CD4-positive, alpha-beta T cell treated with Interferon alpha-2 for 1 hour (primary cell): ENCODE measurements at places on chromosomes 6 and 20.
A peak's percentile ranks its signal among the peaks of the same experiment; 100 is the strongest.

GRCh38 chr6:154653385-154653784, 79.8 kb upstream of the SCAF8 start:
- DNase-seq = no peak

DNA sequence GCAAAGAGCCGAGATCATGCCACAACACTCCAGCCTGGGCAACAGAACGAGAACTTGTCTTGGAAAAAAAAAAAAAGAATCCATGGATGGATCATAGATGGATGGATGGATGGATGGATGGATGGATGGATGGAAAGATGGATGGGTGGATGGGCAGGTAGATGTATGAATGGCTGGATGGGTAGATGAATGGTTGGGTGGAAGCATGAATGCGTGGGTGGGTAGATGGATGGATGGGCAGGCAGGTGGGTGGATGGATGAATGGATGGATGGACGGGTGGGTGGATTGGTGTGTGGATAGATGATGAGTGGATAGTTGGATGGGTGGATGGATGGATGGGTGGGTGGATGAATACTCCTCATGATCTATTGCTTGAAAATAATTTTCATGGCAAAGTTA, 1.4 kb downstream of the JPH2 start:
- DNase-seq = no peak

GRCh38 chr20:63782521-63782971, 43.0 kb downstream of the SLC2A4RG start:
- no peak for DNase-seq

GRCh38 chr6:139161817-139162284, 27.0 kb downstream of the HECA start:
- DNase-seq = peak; percentile 70

DNA sequence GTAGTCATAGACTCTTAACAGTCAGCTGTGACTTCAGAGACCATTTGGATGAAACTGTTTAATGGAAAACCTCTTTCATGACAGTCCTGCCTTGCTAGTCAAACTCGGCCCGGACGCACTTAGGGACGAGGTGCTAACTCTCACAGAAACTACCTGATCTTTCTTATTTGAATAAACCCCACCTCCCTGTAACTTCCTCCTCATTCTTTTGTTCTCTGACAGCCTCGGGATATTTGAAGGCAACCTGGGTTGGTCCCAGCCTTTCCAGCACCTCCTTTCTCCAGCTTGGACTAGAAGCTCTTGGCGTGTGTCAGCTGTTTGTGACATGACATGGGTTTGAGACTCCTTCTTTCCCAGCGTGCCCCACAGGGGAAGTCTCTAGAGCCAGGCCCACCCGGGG, 175.3 kb upstream of the EXOC2 start:
- no peak for DNase-seq

DNA sequence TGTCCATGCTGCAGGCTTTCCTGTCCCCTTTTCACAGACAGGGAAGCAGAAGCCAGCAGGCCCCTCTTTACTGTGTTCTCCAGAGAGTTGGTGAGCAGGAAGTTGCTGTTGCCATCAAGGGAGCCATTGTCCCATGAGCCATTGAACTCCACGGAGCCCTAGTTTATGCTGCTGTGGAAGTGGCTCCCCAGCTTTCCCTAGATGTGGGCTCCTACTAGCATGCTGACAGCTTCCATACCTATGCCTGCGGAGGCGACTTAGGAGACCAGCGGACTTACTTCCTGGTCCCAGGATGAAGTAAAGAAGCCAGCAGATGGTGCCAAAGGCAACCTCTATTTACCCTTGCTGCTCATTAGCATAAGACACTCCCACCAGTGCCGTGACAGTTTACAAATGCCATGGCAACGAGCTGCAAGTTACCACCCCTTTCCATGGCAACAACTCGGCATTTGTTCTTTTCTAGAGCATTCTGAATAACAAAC, 30.8 kb upstream of the FKBP1A start:
- DNase-seq = peak; percentile 37

DNA sequence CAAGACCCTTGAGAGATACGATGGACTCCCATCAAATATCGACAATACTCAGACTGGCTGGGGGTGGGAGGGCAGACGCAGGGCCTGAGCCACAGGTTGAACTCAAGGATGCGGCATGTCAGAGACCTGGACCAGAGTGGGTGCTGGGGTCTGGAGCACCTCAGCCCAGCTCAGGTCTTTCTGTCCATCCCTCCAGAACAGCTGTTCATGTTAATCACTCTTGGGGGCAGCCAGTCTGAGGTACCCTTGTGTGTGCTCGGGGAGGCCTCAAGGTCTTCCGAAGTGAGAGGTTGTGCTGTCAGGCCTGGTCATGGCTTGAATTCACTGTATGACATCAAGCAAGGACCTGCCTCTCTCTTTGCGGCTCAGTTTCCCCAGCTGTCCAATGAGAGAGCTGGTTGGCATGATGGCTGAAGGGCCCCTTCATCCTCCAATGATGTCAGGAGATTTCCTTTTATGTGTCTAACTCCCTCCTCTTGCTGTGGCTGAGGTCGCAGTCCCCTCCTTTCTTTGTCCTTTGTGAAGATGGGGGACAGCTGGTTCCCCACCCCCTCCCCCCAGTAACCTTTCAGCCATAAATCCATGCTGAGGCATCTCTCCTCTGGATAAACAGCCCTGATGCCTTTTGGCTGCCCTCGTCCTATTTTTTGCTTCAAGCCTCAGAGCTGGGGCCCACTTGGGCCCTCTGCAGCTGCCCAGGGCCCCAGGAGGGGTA, 15.3 kb downstream of the MYH7B start:
- no peak for DNase-seq

GRCh38 chr20:13784271-13784892, 337 bp downstream of the ESF1 start:
- no peak for DNase-seq

GRCh38 chr6:44216677-44217331, at the start of gene MYMX:
TSS of gene MYMX (plus strand) at chr6:44216926. CDS start at chr6:44217472, 546 bp downstream.
- DNase-seq = no peak

DNA sequence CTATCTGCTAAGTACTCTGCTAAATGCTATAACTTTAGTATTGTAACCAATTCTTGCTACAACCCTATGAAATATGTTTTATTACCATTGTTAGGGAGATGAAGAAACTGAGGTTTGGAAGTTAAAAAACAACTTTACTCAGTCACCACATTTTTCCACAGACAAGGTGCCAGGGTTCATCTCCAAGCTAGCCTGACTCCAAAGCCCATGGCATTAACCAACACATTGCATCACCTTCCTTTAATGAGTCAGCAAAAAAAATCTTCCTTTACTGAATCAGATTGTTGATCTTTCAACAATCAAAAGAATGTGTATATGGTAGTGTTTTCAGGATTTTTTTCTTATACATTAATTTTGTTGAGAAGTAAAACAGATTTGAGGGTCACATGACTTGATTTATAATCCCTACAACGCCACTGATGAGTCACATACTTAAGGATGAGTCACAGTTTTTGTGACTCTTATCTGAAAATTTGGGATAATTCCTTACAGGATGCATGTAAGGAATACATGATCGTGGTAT, 41.5 kb downstream of the MAN1A1 start:
- no peak for DNase-seq

- DNase-seq = peak; percentile 60
Observed at GRCh38 chr20:32792316-32792715, 27.4 kb upstream of the MAPRE1 start.

DNA sequence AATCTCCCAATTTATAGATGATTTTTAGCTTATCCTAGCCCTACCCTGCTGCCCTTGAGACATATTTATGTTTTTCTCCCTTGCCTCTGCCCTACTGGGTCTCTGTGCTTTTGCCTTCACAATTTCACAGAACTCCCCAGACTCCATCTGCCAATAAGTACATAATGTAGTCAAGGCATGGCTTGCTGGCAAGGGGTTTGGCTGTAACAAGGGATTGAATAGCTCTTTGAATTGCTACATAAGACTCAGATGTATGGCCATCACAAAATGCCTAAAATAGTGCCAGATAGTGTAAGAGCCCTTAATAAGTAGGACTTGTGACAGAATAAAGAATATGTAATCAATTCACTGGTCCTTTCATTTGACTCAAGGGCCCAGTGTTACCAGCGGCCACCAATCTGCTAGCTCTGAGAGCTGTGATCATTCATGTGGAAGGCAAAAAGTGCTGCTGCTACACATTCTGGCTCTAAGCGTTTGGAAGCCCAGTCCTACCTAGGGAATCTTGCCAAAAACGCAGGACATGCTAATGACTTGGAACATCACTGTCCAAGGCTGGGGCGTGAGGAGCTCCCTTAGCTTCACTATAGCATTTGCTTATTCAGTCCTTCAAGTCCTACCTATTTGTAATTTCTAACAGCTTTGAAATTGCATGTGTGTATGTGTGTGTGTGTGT, 20.5 kb downstream of the CLVS2 start:
- DNase-seq = no peak

DNA sequence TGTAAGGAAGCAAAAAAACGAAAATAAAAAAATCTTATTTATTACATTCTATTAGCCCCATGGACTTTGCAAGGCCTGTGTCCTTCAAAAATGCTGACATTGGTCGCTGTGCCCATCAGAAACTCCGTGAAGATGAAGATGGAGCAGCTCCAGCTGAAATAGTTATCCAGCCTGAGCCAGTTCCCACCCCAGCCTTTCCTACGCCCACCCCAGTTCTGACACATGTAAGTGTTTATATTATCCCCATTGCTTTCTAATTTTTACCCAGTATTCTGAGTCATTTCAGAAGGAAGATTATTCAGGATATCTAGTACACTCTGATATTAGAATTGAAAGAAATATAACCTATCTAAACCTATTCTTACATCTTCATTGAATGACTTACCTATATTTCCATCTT, 217.7 kb downstream of the ARHGAP18 start:
- DNase-seq = no peak

GRCh38 chr6:168227840-168228239, 91.7 kb downstream of the DACT2 start:
- no peak for DNase-seq

DNA sequence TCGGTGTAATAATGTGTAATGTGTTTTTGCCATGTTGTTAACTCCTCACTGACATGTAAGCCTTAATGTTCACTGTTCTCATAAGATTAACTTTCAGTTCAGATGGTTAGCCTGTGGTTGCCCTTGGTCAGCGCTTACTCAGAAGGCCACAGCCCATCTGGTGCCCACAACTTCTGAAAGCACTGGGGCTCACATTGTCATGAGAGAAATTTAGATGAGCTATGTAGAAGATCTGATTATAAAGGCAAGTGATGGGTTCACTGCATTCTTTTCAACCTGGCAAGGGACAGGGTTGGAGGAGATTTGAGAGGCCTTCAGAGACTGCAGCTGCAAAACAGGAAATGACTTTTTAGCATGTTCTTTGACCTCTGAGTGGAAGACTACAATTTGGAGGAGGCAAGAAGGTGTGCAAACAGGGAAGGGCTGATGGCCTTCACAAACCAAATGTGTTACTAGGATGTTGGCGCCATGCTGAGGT, 242.3 kb upstream of the SUPT3H start:
- DNase-seq = peak; percentile 16

DNA sequence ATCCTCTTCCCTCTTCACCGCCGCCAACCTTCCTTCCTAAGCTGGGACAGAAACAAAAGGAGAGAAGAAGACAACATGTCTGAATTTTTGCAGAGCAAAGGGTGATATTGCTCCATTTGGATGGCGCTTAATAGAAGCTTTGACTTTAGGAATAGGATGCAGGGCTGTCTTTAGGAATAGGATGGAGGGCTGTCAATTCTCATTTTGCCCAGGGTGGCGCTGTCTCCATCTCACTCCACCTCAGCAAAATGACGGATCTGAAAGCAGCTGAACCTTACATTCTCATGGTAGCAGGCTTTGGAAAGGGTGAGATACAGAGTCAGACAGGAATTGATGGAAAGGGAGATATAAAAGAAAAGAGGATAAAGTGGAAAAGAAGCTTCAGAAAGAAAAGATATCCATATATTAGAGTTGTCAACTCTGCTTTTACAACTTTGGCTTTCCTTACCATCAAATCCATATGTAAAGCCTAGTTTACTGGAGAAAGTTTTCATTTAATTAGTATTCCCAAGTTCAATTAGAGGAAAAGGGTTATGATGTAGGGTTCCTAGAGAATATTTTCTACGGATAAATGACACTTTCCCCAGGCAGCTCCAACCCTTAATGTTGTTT, 2.4 kb downstream of the MTCL3 start:
- DNase-seq = peak; percentile 54

- no peak for DNase-seq
Observed at GRCh38 chr6:113930183-113930582, 40.8 kb downstream of the HDAC2 start.

- no peak for DNase-seq
Observed at GRCh38 chr6:13131935-13132661, 196.2 kb downstream of the TBC1D7 start.

- peak; percentile 74 for DNase-seq
Observed at GRCh38 chr6:122530440-122531046, 58.9 kb upstream of the SERINC1 start.

DNA sequence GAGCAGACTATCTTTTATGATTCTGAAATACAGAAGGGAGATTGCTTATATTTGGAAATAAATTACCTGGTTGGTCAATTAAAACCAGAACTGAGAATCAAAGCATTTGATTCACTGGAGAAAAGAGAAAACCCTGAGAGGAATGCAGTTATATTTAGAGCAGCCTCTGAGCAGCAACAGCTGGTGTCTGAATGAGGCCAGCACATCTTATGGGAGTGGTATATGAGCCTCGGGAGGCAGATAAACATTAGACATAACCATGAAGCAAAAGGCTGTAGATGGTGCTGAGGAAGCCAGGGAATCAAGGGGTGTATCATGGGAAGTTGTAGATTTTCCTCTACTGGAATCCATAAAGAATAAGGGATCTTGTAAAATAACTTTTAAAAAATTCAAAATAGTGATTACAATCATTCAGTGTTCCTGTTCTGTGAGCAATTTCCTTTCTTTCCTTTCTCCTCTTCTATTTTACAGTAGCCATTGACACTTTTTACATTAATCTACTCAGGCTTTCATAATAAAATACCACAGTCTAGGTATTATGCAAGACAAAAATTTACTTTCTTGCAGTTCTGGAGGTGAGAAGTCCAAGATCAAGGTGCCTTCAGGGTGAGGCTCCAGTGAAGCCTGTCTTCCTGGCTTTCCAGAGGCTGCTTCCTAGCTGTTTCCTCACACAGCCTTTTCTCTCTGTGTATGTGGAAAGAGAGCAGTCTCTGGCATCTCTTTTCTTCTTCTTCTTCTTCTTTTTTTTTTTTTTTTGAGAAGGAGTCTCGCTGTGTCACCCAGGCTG, 32.8 kb upstream of the ENPP5 start:
- no peak for DNase-seq

DNA sequence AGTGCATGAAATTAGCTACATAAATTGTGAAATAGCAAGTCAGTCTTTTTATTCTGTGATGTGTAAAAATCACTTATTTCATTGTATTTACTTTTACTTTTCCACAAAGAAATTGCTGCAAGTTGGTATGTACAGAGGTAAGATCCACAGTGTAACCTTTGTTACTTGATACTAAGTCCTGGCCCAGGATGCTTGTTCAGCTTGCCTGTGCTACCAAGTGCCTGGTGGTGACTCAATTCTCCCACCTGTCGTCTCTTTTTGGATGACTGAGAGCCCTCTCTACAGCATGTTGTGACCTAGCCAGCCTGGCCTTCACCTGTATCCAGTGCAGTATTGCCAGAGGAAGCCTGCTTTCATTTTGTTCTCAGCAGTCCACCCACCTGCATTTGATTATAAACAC, 54.9 kb downstream of the ANKRD6 start:
- DNase-seq = no peak
